ENCODE measurements at places on chromosomes 11 and 22. TPM values are rescaled to one million over a fixed set of nuclear protein-coding genes. Genes with fewer than 3 reads are reported as not detected.
A peak's percentile ranks its signal among the peaks of the same experiment; 100 is the strongest.

CPT1A gene
- total RNA-seq = 87.1 TPM

GRCh38 chr11:20647976-20648565 is 21.3 kb upstream of the NELL1 start:
- no peak for DNase-seq
- H3K27me3 ChIP-seq = no peaks in the 10 kb centered on the region
- no peak overlapping the region for H3K4me3 ChIP-seq
- no peak overlapping the region for H3K27ac ChIP-seq
- H3K4me1 ChIP-seq = no peaks in the 10 kb centered on the region
- H3K36me3 ChIP-seq = no peaks in the 10 kb centered on the region

DNA sequence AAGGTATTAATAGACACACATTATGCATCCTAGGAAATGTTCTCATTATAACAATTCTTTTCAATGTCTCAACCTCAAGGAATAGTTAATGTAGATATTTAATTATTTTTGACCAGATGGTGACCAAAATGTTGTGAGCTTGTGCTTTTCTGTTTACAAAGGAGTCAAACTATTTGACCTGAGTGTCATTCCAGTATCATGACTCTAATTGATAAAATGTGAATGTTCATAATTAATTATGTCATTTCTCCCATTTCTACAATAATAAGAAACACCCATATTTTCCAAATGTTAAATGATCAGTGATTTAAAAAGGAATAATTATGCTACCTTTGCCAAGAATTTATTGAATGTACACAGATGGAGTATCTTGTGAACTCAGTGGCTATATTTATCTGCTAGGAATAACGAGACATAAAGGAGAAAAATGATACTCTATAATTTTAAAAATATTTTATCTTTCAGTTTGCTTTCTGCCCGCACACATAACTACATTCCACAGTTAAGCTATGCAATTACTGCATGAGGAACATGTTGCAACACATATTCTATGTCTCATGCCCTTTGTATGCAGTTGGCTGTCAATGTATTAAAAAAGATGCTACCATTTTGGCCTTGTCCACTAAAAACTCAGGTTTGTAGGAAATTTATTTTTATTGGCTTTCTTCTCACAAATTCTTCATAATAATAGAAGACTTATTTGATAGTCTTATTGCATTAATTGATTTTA is 376.7 kb upstream of the CCDC179 start:
- H3K27ac ChIP-seq = no peak overlapping the region
- DNase-seq = no peak
- H3K4me3 ChIP-seq = no peak overlapping the region
- H3K36me3 ChIP-seq = no peaks in the 10 kb centered on the region

DNA sequence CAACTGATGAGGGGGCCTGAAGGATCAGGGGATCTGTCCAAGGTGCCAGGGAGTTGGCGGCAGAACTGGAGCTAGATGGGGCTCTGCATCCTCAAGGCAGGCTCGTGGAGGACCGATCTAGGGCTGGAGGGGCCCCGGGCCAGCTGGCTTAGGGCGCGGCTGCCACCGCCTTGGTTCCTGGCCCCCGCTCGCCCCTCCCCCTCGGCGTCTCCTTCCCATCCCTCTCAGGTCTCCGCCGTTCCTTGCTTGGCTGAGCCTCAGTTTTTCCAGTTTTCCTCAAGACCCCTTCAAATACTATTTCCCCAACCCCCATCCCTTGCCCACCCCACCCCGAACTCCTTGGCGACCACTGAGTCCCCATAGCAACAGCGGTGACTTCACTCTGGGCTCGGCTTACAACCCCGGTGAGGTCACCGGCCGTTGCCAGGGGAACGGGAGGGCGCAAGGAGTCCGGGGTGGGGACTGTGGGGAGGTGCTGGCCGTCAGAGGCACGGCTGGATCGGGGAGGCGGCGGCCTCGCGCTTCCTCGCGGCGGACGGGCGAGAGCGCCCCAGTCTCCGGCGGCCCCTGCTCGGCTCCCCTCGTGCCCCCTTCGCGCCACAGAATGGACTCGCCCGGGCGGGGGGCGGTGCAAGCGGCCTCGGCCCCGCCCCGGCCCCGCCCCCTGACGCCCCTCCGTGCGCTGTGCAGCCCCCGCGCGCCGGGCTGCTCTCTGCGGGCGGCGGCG is 7.5 kb downstream of the FREY1 start:
- no peaks in the 10 kb centered on the region for H3K27me3 ChIP-seq
- H3K4me1 ChIP-seq = peaks cover 6% of the 10 kb centered on the region
- peak overlapping the region; percentile 38 for H3K4me3 ChIP-seq
- DNase-seq = peak; percentile 93

SYNGR1 gene
- total RNA-seq = 20.9 TPM

All from ovary (tissue), 10 donors.